ENCODE measurements at places on chromosomes 4 and X.

- no peak for DNase-seq
Measured at GRCh38 chr4:76708971-76709771, 188.8 kb downstream of the SOWAHB start.

DNA sequence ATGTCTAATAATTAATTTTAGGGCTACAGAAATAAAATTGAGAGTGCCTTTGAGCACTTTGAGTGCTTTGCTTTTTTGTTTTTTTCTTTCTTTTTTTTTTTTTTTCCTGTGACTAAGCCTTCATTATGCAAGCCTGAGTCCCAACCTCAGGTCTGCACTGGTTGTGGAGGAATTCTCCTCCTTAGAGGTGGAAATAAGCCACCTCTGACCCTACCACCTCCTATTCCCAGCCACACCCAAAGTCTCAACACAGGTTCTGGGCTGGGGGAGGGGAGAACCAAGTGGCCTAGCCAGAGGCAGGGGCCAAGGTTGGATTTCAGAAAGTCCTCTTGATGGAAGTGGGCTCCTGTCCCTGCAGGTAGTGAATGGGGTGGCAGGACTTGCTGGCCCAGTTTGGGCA is 180.2 kb downstream of the ARAP2 start:
- no peak for DNase-seq

DNA sequence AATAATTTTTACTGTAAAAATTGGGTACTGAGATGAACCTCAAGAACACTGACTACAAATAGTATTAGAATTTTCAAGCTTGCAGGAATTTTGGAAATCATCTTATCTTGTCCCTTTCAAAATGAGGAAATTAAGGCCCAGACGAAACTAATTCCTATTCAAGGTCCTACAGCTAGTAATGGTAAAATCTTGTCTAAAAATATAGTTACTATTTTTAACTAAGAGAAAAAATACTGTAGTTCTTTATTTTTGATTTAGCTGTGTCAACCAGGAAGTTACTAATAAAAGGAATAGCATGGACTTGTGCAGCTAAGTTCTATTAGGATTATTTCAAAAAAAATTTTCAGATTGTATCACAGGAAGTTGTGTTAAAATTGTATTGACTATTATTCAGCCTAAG is 12.7 kb downstream of the PRIMPOL start:
- DNase-seq: no peak

DNA sequence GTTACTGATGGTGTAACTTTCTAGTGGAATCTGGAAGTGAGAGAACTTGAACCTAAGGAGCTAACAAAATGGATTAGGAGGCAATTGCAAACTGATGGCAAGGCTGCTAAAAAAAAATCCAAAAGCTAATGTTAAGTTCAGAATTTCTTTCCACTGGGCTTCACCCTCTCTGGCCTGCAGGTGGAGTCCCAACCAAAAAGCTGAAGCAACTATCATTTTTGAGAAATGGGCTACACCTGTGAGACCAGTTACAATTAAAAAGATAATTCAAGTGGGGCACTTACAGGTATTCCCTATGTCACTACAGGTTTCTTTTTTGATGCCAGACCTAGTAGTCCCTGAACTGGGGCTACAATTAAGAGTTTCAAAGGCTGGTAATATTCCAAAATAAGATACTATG is 142.1 kb upstream of the FTHL17 start:
- DNase-seq: no peak

DNA sequence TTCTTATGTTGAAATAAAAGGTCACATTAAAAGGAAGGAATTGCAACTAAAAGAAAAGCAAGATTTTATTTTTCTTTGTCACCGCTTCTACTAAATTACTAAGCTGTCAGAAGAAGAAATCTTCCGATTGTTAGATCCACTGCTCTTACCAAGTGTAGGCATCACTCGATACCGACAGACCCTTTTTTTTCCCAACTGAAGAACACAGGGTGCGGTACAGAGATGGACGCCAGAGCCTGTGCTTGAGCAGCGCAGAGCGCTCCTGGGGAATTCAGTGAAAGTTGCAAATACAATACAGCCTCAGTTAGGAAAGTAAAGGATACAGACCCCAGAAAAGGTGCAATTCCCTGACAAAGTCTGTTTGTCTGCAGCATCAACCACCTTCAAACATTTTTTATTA is 94.9 kb upstream of the WDR17 start:
- DNase-seq: no peak

DNA sequence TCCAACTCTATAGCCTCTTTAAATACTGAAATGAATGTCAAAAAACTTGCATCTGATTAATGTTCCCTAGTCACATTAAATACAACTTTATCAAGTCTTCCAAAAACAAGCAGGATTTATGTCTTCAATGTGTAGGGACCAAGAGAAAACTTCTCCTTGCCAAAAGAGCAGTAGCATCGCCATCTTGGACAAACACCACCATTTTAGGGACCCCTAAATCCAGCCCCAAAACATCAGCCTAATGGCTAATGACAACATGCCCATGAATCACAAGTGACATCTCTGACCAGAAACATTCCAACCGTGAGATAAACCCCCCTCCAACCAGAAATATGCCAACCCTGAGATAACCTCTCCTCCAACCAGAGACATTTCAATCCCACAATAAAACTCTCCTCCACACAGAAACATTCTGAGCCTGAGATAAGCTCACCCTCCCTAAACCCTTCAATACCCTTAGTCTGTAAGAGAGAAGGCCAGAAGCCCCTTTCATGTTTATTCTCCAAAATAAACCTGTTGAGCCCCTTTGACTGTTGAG is 697.4 kb downstream of the TRAM1L1 start:
- no peak for DNase-seq

- DNase-seq: no peak
Measured at GRCh38 chr4:169668069-169668721, 47.8 kb downstream of the CLCN3 start.

DNA sequence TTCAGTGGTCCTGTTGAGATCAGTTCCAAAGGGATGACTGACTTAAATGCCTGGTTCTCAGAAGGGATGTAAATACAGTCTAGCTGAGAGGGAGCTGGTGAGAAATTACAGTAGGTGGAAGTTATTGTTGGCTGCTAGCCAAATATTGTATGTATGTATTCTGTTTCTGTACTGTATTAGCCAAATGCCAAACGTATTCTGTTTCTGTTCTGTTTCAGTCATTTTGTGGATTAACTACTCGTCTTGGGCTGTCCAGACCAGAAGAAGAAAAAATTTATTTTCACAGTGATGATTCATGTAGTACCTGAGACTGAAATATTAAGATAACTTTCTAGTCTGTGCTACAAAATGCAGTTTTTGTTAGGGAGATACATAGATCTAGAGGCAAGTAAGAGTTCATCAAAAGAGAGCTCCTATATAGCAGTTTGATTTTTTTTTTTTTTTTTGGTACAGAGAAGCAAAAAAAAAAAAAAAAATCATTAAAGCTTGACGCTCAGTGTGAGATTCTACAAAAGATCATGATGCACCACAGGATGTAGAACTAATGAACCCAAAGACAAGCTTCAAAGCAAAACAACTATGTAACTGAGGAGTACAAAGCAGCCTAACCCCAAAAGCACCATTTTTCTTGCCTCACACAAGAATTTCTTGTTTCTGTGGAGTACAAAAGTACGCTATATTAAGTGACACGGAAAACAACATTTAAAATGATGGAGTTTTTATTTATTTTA is 54.8 kb downstream of the CASP6 start:
- no peak for DNase-seq

GRCh38 chr4:8090312-8090711 is 68.3 kb downstream of the ABLIM2 start:
- DNase-seq: no peak

DNA sequence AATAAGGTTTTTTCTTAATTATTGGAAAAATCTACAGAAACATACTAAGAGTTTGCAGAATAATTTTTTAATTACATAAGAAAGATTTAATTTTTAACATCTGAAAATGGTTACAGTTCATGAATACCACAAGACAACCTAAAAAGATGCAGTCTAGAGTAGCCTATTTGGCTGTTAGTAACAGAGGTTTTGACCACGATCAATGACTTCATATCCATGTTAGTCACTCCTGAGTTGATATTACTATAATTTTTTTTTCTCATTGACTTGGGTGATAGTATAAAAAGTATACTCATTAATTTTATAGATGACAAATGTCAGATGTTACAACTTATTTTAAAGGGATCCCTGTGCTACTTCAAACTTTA is 272.5 kb downstream of the DCTD start:
- no peak for DNase-seq

GRCh38 chr4:94463771-94464170 is 12.0 kb downstream of the PDLIM5 start:
- no peak for DNase-seq

DNA sequence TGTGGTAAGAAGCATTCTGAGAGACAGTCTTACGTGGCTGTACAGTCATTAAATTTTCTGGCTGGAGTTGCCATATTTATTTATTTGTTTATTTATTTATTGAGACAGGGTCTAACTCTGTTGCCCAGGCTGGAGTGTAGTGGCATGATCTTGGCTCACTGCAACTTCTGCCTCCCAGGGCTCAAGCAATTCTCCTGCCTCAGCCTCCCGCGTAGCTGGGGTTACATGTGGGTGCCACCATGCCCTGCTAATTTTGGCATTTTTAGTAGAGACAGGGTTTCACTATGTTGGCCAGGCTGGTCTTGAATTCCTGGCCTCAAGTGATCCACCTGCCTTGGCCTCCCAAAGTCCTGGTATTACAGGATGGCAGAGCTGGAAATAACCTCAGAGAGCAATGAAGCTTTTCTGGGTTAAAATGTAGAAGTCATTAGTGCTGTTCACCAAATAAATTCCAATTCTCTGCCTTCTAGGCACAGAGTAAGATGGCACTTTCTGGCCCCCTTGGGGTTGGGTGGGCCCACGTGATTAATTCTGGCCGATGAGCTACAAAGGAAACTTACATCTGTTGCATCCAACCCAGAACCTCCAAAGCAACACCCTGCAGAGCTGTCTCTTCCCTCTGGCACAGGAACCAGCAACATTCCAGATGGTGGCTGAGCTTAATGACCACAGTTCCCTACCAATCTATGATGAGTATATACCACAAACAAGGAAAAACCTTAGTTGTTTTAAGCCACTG is 4.5 kb downstream of the MRFAP1 start:
- DNase-seq: no peak

- DNase-seq: no peak
Measured at GRCh38 chr4:1621526-1621925, 62.6 kb downstream of the FAM53A start.

- DNase-seq: no peak
Measured at GRCh38 chr4:112975567-112976355, 73.7 kb upstream of the ANK2 start.

DNA sequence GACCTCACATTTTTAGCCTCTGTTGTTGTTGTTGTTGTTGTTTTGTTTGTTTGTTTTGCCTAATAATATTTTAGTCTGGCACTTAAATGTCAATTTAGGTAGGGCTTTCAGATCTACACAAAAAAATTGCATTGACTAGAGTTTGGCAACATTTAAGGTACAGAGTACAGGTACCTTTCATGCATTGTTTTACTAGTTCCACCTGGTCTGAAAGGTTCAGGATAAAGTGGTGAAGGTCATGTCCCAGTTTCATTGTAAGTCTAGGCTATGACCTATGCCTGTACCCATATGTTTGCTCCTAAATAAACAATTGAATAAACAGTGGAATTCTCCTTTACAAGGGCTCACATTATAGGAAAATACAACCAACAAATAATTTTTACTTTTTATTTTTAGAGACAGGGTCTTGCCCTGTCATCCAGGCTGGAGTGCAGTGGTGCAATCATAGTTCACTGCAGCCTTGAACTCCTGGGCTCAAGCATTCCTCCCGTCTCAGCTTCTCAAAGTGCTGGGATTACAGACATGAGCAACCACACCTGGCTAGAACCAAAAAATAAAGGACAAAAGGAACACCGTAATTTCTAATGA is 13.8 kb downstream of the RNF128 start:
- no peak for DNase-seq

DNA sequence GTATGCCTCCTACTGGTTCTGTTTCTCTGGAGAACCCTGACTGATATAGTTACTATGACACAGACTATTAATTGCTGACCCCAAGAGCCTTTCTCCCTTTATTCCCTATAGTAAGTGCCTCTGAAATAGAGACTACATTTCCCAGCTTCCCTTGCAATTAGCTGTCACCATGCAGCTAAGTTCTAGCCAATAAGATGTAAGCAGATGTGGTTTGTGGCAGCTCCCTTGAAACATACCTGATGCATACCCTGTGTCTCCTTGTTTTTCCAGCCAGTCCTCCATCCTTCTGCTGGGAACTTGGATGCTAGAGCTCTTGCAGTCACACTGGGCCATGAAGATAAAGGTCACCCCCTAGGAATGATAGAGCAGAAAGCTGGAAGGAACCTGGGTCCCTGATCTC is 9.7 kb upstream of the TMEM165 start:
- no peak for DNase-seq

DNA sequence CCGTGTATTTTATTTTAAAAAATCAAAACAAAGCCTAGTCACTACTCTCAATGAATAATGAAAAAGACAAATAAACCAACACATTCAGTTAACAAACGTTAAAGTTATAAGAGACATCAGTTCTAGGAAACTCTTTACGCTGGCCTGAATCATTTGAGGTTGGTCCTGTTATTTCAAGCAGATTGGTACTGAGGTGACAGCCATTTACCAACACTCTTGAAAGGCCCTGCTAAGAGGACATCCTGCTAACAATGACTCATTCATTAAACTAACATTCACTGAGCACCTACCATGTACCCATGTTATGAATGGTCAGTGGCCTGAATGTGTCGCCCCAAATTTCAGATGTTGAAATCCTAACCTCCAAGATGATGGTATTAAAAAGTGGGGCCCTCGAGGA is 57.1 kb upstream of the ADGRG2 start:
- DNase-seq: no peak

DNA sequence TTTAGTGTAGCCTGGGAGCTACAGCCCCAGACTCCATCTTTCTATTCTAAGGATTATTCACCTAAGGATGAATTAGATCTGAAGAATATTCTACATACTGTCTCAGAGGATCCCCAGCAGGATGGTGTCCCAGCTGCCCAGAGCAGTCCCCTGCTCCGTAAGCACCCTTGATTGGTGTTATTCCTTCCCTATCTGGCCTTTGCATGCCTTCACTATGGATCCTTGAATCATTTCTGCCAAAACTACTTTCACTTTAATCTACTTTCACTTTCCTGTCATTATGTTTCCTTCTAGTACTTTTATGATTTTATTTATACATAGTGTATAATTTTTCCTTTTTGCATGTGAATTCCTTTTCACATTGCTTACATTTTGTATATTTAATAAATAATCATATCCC is 39.2 kb downstream of the ARHGAP24 start:
- no peak for DNase-seq

DNA sequence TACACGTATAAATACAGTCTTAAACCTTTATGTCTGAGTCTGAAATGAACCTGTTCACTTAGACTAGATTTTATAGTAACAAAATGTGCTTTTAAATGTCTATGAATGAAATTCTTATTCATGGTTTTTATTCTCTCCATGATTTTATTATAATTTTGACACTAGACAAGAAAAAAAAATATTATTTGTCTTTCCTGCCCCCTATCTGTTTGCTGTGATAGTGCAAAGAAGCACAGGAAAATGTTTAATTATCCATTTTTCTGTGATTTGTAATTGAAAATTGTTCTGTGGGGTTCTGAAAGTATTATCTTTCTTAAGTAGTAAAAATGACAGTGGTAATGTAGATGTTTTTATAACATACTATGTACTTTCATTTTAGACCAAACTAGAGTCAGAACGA is 52.0 kb downstream of the INTS6L start:
- no peak for DNase-seq
